ENCODE measurements at places on chromosomes 3 and 15.

DNA sequence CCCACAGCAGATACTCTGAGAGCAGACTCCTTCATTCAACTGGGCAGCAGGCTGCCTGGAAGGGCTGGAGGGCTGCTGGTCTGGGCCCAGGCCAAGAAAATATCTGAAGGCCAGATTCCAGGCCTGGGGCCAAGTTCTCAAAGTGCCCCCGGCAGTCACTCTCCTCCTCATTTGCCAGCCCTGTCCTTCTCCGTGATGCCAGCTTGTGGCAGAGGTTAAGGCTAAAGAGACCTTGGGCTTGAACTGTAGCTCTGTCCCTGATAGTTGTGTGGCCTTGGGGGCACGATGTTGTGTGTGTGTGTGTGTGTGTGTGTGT is 39.0 kb downstream of the FAM3D start:
- no peak for DNase-seq

DNA sequence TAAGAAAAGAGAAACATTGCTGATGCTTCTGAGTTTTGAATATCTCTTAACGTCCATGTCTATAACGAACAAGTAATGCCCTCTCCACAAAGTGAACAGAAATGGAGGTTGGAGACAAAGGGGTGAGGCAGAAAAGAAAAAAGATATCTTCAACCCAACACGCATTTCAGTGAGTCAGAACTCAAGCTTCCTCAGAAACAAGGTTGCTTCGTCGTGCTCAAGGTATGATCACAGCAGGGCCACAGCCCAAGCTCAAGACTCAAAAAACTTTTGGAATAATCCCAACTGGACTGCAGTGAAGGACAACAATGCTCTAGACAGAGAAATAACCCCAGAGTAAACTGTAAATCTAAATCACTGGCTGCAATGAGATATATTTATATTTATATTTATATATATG is 18.9 kb downstream of the WNT5A start:
- DNase-seq = no peak

GRCh38 chr15:42581272-42581730 is 5.9 kb downstream of the STARD9 start:
- peak; percentile 72 for DNase-seq

DNA sequence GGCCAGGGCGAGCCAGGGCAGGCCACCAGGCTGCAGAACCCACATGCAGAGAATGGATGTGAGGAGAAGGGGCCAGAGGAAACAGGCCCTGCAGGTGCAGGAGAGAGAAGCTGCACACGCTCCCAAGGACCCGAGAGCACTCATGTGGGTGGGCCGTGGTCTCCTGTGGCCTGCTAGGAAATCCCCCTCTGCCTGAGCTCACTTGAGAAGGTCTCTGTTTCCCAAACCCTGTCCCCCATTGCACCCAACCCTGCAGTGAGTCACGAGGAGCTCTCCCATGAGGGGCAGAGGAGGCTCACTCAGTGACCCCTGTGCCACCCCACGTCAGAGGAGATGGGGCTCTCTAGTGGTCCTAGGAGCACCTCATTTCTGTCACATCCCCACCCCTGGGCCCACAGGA is 111.1 kb downstream of the KLF13 start:
- peak; percentile 79 for DNase-seq

GRCh38 chr3:136952292-136952691 is 5.5 kb upstream of the IL20RB start:
- no peak for DNase-seq

- peak; percentile 61 for DNase-seq
Observed at GRCh38 chr15:51382787-51383186, 41.3 kb downstream of the GLDN start.

- no peak for DNase-seq
Observed at GRCh38 chr15:69595009-69595791, 142.6 kb downstream of the RPLP1 start.

DNA sequence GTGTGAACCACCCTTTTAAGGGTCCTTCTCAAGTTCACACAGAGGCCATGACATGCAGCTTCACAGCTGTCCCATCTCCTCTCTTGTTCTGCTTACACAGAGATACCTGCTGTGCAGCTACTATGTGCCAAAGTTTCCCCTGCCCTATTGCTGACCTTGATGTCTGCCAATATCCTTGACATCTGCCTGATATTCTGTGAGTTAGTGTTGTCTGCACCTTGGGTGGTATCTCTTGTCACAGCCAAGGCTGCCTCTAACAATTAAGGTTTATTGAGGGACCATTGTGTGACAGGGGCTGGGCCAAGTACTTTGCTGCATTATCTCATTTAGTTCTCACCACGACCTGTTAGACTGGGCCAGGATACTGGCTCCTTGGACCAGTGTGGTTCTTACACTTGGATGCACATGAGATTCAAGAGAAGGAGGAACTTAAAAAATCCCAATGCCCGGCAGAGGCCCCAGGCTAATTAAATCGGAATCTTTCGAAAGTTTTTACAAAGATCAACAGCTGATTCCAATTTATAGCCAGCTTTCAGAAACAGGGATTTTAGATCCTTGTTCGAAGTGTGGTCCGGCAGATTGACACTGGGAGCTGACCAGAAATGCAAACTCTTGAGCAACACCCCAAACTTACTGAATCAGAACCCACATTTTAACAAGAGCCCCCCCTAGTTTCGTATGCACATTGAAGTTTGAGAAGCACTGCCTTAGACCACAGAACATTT is 178.6 kb downstream of the SATB1 start:
- DNase-seq = no peak

GRCh38 chr15:61318301-61318700 is 89.2 kb upstream of the RORA start:
- no peak for DNase-seq

GRCh38 chr15:39963786-39964185 is 29.9 kb downstream of the EIF2AK4 start:
- no peak for DNase-seq

GRCh38 chr15:63497642-63498467 is 6.5 kb upstream of the USP3 start:
- DNase-seq = no peak

DNA sequence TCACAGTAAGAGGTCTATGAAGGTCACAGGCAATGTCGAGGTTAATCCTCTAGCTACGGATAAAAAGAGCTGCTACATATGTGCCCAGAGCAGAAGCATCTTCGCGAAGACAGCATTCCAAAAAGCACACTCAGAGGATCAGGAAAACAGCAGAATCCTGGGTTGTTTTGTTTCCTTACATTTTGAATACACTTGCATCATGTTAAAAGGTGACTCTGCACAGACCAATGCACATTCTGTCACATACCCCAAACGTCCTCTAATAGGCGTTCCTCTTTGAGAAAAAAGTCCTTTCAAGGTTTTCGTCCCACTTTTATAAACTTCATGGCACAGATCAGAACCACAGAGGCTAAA is 52.7 kb downstream of the VGLL4 start:
- no peak for DNase-seq

- DNase-seq = no peak
Observed at GRCh38 chr3:134253475-134254226, 3.0 kb upstream of the RYK start.

DNA sequence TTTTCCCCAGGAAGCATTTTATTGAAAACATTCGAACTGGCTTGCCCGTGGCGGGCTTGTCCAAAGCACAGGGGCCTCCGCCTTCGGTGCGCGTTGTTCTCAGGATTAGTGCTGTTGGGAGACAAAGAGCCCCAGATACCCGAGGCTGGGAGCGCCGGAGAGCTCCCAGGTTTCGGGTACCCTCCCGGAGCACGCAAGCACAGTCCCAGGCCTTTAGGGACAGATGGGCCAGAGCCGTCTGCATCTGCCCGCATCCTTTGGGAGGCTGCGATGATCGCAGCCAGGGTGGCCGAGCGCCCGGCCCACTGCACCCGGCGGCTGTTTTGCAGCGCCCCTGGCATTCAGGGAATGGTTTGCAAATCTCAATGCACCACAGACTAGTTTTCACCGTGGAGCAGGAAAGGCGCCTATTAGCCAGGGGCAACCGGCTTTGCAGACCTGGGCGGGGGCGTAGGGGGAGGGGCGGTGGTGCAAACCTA is 5.0 kb upstream of the FEZF2 start:
- peak; percentile 22 for DNase-seq

DNA sequence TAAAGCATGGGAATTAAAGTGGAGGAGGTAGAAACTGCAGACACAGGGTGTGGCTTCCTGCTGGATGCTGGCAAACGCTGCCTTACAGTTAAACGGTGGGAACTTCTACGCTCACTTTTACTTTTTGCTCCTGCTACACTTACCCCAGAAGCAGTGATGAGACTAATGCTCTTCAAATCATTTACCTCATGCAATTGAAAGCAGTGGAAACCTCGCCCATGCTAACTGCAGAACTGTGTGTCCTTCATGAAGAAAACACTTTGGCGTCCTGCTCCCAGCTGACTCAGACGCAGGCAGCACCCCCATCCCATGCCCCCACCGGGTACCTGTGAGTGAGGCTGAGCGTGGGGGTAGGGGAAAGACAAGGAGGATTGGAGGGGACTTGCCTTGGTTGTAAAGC is 31.8 kb downstream of the UPK1B start:
- no peak for DNase-seq

DNA sequence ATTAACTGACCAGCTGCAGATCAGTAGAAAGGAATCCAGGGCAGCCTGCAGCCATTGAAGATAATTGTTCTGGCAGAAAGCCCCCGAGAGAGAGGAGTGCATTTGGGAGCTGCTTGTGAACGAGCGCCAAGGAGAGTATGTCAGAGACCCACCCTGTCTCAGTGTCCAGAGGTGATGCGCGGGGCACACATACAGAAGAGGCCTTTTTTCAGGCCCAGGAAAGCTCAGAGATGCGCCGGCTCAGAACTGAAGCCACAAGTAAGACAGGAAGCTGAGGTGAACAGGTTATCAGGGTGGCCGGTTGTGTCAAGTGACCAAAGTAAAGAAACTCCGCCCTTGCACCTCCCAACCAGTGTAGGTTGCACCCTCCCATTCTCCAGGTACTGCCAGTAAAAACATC is 59.8 kb upstream of the HEG1 start:
- no peak for DNase-seq

GRCh38 chr15:65305150-65305758 is 777 bp downstream of the RNU5B-1 start:
- peak; percentile 33 for DNase-seq

DNA sequence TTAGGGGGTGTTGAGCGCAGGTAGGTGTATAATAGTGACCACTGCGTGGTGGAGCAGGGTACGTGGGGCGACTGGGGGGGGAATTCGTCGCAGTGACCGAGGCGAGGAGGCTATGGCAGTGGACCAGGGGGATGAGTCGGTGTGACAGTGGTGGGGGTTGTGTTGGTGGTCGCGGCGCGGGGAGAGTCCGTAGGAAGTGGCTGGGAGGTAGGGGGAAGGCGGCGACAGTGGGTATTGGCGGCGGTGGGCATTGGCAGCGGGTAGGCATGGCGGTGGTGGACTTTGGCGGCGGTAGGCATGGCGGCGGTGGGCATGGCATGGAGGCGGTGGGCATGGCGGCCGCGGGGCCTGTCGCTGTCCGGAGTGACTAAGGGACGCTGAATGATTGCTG is 739 bp downstream of the SNRPN start:
- no peak for DNase-seq

GRCh38 chr15:74317820-74318375 is 49.5 kb downstream of the CYP11A1 start:
- no peak for DNase-seq

DNA sequence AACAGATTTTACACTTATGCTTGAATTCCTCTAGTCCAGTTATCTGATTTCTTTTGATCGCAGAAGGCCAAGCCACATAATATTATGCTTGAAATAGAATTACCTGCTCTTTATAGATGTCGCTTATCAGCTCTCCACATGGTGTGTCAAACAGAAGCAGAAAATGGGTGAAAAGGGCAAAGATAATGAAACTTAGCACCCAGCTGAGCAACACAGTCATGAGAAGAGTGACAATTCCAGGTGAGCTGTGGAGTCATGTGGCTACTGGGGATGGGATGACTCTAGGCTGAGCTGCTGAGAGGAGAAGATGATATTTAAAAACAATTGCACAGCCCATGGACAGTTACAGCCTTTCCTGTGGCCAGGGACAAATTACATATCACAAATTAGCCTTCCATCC is 398.7 kb upstream of the PDZRN3 start:
- DNase-seq = no peak

DNA sequence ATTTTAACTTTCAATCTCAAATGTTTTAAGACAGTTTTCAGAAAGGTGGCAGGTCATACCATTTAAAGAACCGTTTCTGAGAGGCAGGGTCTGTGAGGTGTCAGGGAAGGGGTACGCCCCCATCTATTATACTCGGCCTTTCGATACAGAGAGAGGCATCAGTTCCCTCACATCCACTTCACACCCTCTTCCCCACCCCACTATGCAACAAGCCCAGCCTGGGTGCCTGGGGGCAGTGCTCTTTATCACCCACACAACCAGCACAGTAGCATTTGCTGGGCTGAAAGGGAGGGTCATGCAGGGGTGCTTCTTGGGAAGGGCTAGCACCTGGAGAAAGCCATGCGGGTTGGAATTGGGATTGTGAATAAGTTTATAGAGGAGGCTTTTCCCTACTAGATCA is 56.0 kb upstream of the KCNMB2 start:
- DNase-seq = no peak

- DNase-seq = no peak
Observed at GRCh38 chr3:110788794-110789193, 282.8 kb upstream of the NECTIN3 start.

DNA sequence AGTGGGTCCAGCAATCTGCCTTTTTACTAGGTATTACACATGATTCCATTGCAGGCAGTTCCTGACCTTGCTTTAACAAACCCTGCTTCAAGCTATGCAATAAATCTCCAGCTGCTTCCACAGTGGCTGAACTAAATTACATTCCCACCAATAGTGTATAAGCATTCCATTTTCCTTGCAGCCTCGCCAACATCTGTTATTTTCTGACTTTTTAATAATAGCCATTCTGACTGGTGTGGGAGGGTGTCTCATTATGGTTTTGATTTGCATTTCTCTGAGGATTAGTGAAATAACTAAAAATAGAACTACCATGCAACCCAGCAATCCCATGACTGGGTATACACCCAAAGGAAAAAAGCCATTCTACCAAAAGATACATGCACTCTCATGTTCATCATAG is 36.4 kb upstream of the DNAJC13 start:
- DNase-seq = no peak

DNA sequence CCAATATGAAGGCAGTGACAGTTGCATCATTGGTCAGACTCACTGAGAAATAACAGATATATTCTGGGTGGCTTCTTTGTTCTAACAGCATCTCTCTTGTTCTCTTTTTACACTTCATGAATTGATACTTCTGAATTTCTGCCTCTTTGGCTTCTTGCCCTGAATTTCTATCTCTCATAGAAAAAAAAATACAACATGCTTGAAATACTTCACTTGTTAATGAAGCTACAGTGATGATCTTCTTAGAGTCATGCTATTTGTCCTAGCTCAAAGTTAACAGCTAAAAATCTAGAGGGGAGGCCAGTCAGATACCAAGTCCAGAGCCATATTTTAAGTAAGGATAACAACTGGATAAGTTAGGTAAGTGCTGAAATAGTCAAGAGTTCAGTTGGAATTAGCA is 597.2 kb upstream of the AGTR1 start:
- no peak for DNase-seq

DNA sequence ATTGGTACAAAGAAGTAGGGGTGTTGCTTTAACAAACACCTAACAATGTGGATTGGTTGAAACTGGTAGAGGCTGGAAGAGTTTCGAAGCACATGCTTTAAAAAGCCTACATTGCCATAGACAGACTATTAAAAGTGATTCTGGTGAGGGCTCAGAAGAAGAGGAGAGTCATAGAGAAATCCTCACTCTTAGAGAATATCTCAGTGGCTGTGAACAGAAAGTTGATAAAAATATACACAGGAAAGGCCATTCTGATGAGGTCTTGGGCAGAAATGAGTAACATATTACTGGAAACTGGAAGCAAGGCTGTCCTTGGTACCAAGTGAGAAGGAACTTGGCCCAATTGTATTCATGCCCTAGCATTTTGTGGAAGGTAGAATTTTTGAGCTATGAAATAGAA is 173.7 kb upstream of the CRBN start:
- peak; percentile 2 for DNase-seq

All from GM13977 (cell line).